ENCODE measurements at places on chromosomes 1 and 21. TPM values are rescaled to one million over a fixed set of nuclear protein-coding genes. Genes with fewer than 3 reads are reported as not detected.

- H3K27ac ChIP-seq, result no peak overlapping the region
- H3K27me3 ChIP-seq, result no peaks in the 10 kb centered on the region
- DNase-seq, result no peak
- H3K4me1 ChIP-seq, result 0 out of 2 replicates have a peak, but pooled peaks cover 2% of the 10 kb centered on the region
Observed at GRCh38 chr1:178356299-178356698, 140.5 kb downstream of the CLEC20A start.

GRCh38 chr1:34470401-34470800 is 284.4 kb upstream of the GJB5 start:
- H3K27me3 ChIP-seq, result peaks cover 41% of the 10 kb centered on the region
- H3K27ac ChIP-seq, result no peak overlapping the region
- H3K4me3 ChIP-seq, result no peak overlapping the region
- no peaks in the 10 kb centered on the region for H3K4me1 ChIP-seq

GRCh38 chr1:9705337-9706093 is 54.0 kb downstream of the PIK3CD start:
- no peak overlapping the region for H3K27ac ChIP-seq
- H3K36me3 ChIP-seq, result no peaks in the 10 kb centered on the region
- no peak for DNase-seq
- no peak overlapping the region for H3K4me3 ChIP-seq
- peaks cover 9% of the 10 kb centered on the region for H3K4me1 ChIP-seq

GRCh38 chr1:107750364-107750959 is 214.5 kb downstream of the VAV3 start:
- H3K27me3 ChIP-seq, result no peaks in the 10 kb centered on the region
- no peak overlapping the region for H3K27ac ChIP-seq
- H3K36me3 ChIP-seq, result no peaks in the 10 kb centered on the region
- H3K4me3 ChIP-seq, result no peak overlapping the region
- peak; percentile 24 for DNase-seq
- no peaks in the 10 kb centered on the region for H3K4me1 ChIP-seq

- no peaks in the 10 kb centered on the region for H3K27me3 ChIP-seq
- H3K4me3 ChIP-seq, result no peak overlapping the region
- peaks cover 66% of the 10 kb centered on the region for H3K4me1 ChIP-seq
- DNase-seq, result no peak
- no peaks in the 10 kb centered on the region for H3K36me3 ChIP-seq
Observed at GRCh38 chr1:11940260-11940921, 5.9 kb downstream of the PLOD1 start.

Gene F5
- 0.37 TPM for total RNA-seq

Gene TMEM125
- 13.9 TPM for total RNA-seq

Gene CD5L
- total RNA-seq, result not detected

Gene DYNLT4
- total RNA-seq, result 0.96 TPM
